ENCODE measurements at places on chromosomes 2 and 18.

GRCh38 chr2:42659609-42660008 is 91.2 kb downstream of the MTA3 start:
- DNase-seq: no peak

DNA sequence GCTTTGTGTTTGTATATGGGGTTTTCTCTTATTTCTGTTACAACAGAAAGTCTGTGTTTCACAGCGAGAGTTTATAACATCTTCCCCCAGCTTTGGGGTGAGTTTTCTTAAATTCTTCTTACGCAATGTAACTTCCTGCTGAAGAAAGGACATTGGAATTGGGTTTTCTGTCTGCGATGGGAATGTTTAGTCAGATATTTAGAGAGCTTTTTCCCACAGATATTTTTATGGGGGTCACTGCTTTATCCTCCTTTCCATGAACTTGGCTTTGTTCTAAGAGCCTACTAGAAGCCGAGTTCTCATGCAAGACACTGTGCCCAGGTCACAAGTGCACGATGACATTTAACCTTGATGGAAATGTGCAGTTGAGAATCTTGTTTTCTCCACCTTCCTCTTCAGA is 22.1 kb downstream of the B3GNT2 start:
- no peak for DNase-seq

GRCh38 chr2:237630216-237631000 is 3.0 kb downstream of the LRRFIP1 start:
- DNase-seq: no peak

DNA sequence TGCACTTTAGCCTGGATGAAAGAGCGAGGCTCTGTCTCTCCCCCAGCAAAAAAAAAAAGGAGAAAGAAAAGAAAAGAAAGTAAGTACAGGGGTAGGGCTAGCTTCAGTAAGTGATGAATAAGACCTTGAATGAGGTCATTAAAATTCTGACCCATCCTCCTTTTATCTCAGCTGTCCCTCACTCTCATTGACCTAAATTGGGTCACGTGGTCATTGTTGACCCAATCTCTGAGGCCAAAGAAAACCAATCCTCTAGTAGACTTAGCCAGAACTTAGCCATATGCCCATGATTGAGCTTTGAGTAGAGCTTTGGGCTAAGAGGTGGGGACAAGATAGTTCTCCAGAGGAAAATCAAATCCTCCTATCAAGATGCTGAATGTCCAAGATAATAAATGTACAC is 149.3 kb downstream of the PDE11A start:
- DNase-seq: no peak

DNA sequence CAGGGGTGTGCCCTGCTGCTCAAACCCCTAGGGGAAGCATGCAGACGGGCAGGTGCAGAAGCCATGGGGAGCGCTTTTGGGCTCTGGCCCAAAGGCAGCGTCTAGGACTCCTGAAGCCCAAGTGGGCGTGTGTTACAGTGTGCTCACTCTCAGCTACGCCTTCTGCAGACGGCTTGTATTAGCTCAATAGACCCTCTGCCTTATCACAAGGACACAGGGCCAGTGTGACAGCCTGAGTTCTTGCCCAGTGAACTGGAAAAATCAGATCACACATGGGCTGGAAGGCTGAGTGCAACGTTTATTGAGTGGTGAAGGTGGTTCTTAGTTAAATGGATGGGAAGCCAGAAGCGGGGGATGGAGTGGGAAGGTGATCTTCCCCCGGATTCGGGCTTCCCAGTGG is 210.9 kb downstream of the CDH20 start:
- DNase-seq: no peak

- no peak for DNase-seq
Measured at GRCh38 chr2:127106457-127106990, 430 bp downstream of the BIN1 start.

- DNase-seq: no peak
Measured at GRCh38 chr2:134333646-134334189, 79.8 kb downstream of the MGAT5 start.

DNA sequence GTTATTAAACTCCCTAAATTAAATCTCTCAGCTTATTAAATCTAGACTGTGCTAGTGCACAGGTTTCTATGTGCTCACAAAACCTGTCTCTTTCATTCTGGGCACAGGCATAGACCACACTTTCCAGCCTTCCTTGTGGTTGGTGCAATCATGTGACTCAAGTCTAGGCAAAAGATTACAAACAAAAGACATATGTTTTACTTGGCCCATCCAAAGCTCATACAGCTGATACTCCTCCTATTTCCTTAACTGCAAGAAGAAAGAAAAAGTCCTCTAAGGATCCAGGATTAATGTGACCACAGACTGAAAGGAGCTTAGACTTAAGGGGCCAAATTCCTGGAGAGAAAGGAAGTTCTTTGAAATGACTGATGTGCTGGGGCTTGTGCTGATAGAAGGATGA is 731.3 kb upstream of the RAB6C start:
- DNase-seq: no peak

DNA sequence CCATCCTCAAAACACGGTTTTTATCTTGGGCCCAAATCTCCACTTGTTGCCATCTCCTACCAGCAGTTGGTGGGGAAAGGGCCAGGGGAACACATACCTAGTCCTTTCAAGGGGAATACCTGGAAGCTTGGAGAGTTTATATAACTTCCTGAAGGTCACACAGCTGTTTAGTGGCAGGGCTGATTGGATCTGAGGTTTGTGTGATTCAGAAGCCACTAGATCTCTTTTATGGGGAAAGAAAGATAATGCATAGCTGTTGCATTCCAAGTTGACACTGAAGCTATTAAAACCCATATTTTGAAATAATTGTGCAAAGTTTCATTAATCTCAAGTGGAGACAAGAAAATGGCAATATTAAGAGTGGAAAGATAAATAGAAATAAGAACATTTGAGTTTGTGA is 134.2 kb downstream of the PLCL1 start:
- no peak for DNase-seq

GRCh38 chr2:240530181-240530580 is 27.6 kb downstream of the ANKMY1 start:
- no peak for DNase-seq

GRCh38 chr18:60675126-60675525 is 302.6 kb upstream of the MC4R start:
- no peak for DNase-seq

GRCh38 chr18:8052237-8052701 is 485.2 kb downstream of the PTPRM start:
- no peak for DNase-seq

GRCh38 chr2:54770676-54771075 is 47.2 kb downstream of the EML6 start:
- no peak for DNase-seq

- DNase-seq: no peak
Measured at GRCh38 chr2:105299290-105299689, 30.2 kb downstream of the TGFBRAP1 start.

- DNase-seq: no peak
Measured at GRCh38 chr2:208406474-208407451, at the start of gene PTH2R. Gene PTH2R, plus strand, starts transcription at chr2:208406792. Its CDS starts 252 bp downstream, at chr2:208407044.
